Dermis lymphatic vessel endothelial cell (primary cell): ENCODE measurements at places on chromosomes 13 and 19. TPM values are rescaled to one million over a fixed set of nuclear protein-coding genes. Genes with fewer than 3 reads are reported as not detected.

The SIAH3 gene
- not detected in 2 replicates for total RNA-seq

The PROZ gene
- total RNA-seq, result not detected in 2 replicates

The NBEA gene
- 1.7 and 2.8 TPM in 2 replicates for total RNA-seq

The MYO16 gene
- total RNA-seq, result under 0.01 TPM in 1 of 2 replicates, not detected in the other

The ATP8B3 gene
- total RNA-seq, result 0.43 and 0.52 TPM in 2 replicates

The ACTMAP gene
- 0.34 and 0.43 TPM in 2 replicates for total RNA-seq

The EMC10 gene
- total RNA-seq, result 75.2 and 81.7 TPM in 2 replicates

The SMIM44 gene
- not detected in 2 replicates for total RNA-seq

The NMRK2 gene
- not detected in 2 replicates for total RNA-seq

The EDDM13 gene
- total RNA-seq, result 1.4 and 3.7 TPM in 2 replicates

The TMC4 gene
- 0.34 and 0.54 TPM in 2 replicates for total RNA-seq

The CACNA1A gene
- under 0.01 and 0.26 TPM in 2 replicates for total RNA-seq

The ZNF709 gene
- 3.5 and 5.0 TPM in 2 replicates for total RNA-seq

The TSEN34 gene
- 40.1 and 41.5 TPM in 2 replicates for total RNA-seq

The ZNF600 gene
- 2.1 and 4.0 TPM in 2 replicates for total RNA-seq

The IZUMO1 gene
- total RNA-seq, result 0.43 and 0.52 TPM in 2 replicates

The MEIOSIN gene
- total RNA-seq, result not detected in 2 replicates

The AMER2 gene
- total RNA-seq, result not detected in 2 replicates

The CAMSAP3 gene
- 0.11 TPM in 1 of 2 replicates, not detected in the other for total RNA-seq
